ENCODE measurements at places on chromosomes 12 and 14.

GRCh38 chr12:130547480-130548155, 168.5 kb downstream of the RIMBP2 start:
- no peak for DNase-seq

DNA sequence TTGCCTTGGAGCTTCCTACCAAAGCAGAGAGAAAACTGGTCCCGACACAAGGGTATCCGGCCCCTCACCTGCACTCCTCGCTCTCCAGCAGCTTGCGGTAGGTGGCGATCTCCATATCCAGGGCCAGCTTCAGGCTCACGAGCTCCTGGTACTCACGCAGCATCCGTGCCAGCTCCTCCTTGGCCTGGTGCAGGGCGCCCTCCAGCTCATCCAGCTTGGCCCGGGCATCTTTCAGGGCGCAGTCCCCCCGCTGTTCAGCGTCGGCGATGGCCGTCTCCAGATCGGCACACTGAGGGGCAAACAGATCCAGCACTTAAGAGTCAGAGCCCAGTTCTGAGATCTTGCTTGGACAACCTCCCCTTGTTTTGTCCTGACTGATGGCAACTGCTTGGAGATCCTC, 13.7 kb downstream of the KRT72 start:
- no peak for DNase-seq

GRCh38 chr12:124709722-124710687, 142.6 kb upstream of the NCOR2 start:
- DNase-seq, result no peak

GRCh38 chr14:64611358-64612020, 61.7 kb downstream of the PPP1R36 start:
- DNase-seq, result no peak

- no peak for DNase-seq
These were observed 278.9 kb downstream of the DPF3 start for GRCh38 chr14:72614891-72615415.

DNA sequence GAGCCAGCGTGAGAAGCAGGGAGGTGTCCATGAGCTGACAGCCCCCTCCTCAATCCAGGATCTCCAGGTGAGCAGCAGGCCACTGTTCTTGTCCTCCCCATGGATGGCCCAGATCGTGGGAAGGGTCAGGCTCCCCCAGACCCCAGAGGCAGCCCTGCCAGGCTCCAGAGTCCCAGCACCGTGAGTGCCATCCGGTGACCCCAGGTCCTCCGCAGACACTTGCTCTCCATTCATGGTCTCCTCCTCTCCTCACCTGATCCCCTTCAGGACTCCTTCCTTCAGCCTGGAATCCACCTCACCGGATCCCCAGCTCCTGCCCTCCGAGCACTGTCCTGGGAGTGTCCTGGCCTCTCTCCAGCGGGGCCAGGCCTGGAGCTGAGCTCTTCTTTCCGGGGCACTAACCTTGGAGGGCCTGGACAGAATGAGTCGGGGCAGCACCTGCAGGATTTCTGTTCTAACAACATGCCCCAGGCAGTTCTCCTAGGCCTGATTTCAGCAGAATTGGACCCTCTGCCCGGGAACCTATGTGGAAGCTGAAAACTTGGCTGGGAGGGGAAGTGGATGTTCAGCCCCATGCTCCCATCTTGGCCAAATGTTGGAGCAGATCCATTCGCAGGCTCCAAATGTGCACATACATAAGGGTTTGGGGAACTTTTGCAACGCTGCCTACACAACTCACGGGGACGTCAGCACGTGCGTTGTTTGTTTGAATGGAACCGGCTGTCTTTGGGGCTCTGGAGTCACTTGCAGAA, 341.6 kb upstream of the SFSWAP start:
- DNase-seq, result no peak

DNA sequence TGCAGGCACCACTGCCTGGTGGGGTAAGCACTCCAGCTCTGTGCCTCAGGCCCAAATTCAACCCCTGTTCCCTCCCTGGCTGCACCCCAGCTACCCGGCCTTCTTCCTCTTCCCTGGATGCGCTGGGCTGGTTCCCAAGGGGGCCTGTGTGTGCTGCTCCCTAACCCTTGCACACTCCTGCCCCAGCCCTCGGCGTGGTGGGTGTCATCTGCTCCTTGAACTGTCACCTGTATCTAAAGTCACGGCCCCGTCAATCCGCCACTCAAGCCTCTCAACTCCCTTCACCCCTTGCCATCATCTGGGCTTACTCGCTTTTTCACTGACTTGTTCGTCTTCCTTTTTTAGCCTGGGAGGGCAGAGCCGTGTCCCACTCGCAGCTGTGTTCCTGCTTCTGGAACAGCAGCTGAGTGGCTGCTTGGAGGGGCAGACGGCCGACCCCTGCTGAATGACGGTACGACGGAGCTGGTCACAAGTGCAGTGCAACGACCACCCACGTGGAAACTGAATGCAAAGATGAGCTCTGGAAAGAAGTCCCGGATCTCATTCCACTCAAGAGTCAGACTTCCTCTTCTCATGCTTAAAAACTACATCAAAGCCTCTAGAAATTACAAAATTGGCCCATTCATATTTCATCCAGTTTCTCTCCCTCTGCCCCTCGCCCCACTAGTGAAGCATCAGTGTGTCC, 138.9 kb downstream of the PIWIL1 start:
- DNase-seq, result no peak

DNA sequence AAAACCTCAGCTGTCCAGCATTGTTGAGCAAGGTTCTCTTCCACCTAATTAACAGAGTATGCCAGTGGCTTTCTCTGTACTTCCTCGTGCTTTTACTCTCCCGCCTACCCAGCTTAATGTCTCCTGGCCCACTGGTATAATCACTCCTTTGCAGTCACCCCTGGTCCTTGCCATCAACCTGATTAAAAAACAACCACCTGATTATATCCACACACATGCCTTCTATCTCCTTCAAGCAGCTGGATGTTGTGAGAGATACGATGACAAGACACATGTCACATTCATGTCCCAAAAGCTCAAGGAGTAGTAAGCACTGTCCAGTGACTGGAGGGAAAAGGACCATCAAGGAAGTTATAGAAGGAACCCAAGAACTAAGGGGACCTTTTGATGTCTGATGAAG, 241.3 kb upstream of the GRIP1 start:
- no peak for DNase-seq

DNA sequence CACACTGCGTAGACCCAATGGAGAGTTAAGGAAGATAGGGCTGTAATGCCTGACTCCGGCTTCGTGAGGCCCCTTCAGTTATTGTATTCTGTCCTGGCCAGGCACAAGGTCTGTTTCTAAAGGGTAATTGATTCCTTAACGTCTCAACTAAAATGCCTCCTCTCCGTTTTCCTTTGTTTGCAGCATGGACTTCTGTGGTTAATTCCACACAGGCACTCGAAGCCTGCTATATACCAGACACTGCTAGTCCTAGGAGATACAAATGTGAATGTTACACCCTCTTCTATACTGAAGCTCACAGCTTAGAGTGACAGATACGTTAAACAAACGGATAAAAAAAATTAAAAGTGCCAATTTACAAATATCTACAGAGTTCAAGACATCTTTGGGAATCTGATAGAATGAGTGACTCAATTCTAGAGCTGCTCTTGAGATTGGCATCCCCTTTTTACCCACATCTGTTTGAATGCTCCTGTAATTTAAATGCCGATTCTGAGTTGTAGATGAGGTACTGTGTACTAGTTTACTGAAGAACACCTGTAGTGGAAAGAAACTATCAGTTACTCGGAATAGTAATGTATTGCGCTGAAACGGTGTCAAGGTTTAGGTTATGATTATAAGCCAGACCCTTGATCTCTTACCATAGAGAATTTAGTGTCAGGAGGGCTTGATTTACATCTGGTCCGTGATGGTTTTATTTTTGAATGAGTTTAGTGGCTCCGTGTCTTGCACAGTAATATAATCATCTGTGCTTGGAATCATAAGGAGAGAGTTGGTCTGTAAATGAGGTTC, 784 bp downstream of the PSMA6 start:
- no peak for DNase-seq

- DNase-seq, result peak; percentile 16
These were observed at the start of gene LIN7A for GRCh38 chr12:80937391-80938238. Gene LIN7A, minus strand, starts transcription at chr12:80937934. Its CDS starts 212 bp downstream, at chr12:80937722.

- DNase-seq, result no peak
These were observed 165.3 kb upstream of the RASSF8 start for GRCh38 chr12:25793196-25793595.

DNA sequence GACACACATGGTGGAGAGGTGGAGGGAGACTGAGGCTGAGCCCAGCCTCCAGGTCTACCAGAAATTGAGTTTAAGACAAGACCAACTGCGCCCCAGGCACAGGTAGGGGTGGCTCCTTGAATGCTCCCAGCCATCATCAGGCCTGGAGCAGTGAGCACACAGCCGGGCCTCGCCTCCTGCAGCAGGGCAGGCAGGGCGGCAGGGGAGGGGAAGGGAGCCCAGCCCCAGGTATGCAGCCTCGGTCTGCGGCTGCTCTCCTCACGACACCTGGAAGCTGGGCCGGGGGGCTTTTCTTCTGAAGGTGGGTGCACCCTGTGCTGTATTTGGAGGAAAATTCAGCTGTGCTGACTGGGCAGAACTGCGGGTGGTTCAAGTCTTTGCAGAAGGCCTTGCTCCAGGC, 29.5 kb upstream of the TDRD9 start:
- DNase-seq, result no peak

- DNase-seq, result no peak
These were observed 30.3 kb upstream of the PELI2 start for GRCh38 chr14:56087671-56088471.

DNA sequence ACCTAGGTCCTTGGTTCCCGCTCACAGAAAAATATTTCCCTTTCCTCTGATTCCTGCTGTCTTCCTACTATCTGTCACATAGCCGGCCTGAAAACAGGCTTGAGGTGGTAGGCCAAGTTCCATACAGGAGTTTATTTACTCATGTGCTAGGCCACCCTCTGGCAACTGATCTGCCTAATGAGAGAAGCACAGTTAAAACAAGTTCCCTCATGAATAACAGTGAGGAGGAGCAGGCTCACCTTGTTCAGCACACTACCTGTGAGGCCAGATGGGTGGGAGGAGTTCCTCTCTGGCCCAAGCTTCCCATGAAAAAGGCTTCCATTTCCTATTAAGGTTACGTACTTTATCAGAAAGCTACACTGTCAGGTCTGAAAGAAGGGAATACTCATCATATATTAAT, 206.0 kb downstream of the MYRFL start:
- no peak for DNase-seq

GRCh38 chr12:121300083-121300819, 3.7 kb upstream of the CAMKK2 start:
- no peak for DNase-seq

GRCh38 chr14:104563742-104564615, 15.6 kb upstream of the C14orf180 start:
- peak; percentile 37 for DNase-seq

Measured in gastrocnemius medialis (tissue), 4 donors.